ENCODE measurements at places on chromosomes 7 and 10. TPM values are rescaled to one million over a fixed set of nuclear protein-coding genes. Genes with fewer than 3 reads are reported as not detected.

GPC2 gene
- 0.20 TPM for total RNA-seq

LRRC17 gene
- total RNA-seq = 0.32 TPM

TCAF2 gene
- total RNA-seq = 9.8 TPM

GRCh38 chr7:44272456-44272855 is 52.9 kb downstream of the CAMK2B start:
- ATAC-seq = no peak

- no peak for ATAC-seq
Measured at GRCh38 chr7:117279203-117279602, 43.7 kb downstream of the WNT2 start.

CALY gene
- not detected for total RNA-seq

CREB5 gene
- 2.5 TPM for total RNA-seq

GNB2 gene
- total RNA-seq = 289 TPM

GRCh38 chr10:88735661-88736060 is 24.2 kb upstream of the LIPN start:
- no peak for ATAC-seq
